ENCODE measurements at places on chromosomes 5 and 9. TPM values are rescaled to one million over a fixed set of nuclear protein-coding genes. Genes with fewer than 3 reads are reported as not detected.

The CDC25C gene
- not detected for total RNA-seq

- DNase-seq, result no peak
- no peaks in the 10 kb centered on the region for H3K36me3 ChIP-seq
- H3K4me3 ChIP-seq, result no peak overlapping the region
- no peak overlapping the region for H3K27ac ChIP-seq
- H3K4me1 ChIP-seq, result no peaks in the 10 kb centered on the region
Observed at GRCh38 chr9:6598249-6598725, 47.2 kb downstream of the GLDC start.

The SRD5A1 gene
- 7.7 TPM for total RNA-seq

The EIF4E1B gene
- not detected for total RNA-seq

The GRM6 gene
- total RNA-seq, result not detected

- no peaks in the 10 kb centered on the region for H3K4me1 ChIP-seq
- no peaks in the 10 kb centered on the region for H3K36me3 ChIP-seq
- H3K27me3 ChIP-seq, result no peaks in the 10 kb centered on the region
- H3K4me3 ChIP-seq, result no peak overlapping the region
- no peak overlapping the region for H3K27ac ChIP-seq
Observed at GRCh38 chr5:56278335-56278753, 45.2 kb upstream of the ANKRD55 start.

DNA sequence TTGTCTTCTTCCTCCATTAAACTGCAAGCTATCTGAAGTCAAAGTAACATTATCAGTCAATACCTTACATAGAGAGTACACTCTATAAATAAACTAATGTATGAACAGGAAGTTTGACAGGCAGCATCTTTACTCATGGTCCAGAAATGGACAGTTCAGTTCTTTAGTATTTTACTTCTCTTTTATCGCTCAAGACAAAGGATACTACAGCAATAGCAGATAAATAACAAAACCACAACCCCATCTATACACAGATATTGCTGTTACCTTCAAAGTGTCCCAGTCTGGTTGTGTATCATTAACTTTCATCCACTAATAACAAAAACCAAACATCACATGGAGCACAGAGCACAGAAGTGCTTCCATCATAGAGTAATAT, 46.4 kb downstream of the SEMA5A start:
- no peaks in the 10 kb centered on the region for H3K36me3 ChIP-seq
- peaks cover 3% of the 10 kb centered on the region for H3K4me1 ChIP-seq
- DNase-seq, result no peak
- no peaks in the 10 kb centered on the region for H3K27me3 ChIP-seq
- H3K4me3 ChIP-seq, result no peak overlapping the region
- no peak overlapping the region for H3K27ac ChIP-seq

GRCh38 chr5:143024228-143024920, 254.2 kb downstream of the ARHGAP26 start:
- H3K27me3 ChIP-seq, result no peaks in the 10 kb centered on the region
- H3K4me3 ChIP-seq, result no peak overlapping the region
- DNase-seq, result no peak
- no peak overlapping the region for H3K27ac ChIP-seq
- no peaks in the 10 kb centered on the region for H3K4me1 ChIP-seq

The NTRK2 gene
- total RNA-seq, result 48.1 TPM

DNA sequence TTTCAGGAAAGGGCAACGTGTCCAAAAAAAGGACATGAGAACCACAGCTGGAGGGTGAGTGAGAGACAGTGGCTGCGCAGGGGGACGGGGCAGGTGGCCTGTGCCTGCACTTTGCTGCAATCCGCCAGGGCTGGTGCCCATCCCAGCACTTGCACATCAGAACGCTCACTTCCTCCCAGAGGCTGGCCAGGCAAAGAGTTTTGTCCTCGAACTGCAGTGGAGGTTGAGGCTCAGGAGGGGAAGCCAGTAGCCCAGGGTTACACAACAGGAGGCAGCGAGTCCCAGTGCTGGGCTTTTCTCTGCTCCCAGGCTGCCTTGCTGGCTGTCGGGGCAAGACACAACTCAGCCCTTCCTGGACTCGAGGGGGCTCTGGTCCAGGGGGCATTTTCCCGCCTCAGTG, 33.1 kb downstream of the CRB2 start:
- H3K4me3 ChIP-seq, result no peak overlapping the region
- H3K36me3 ChIP-seq, result no peaks in the 10 kb centered on the region
- DNase-seq, result no peak
- H3K27me3 ChIP-seq, result no peaks in the 10 kb centered on the region
- no peak overlapping the region for H3K27ac ChIP-seq
- no peaks in the 10 kb centered on the region for H3K4me1 ChIP-seq
